Activated naive CD4-positive, alpha-beta T cell treated with anti-CD3 and anti-CD28 coated beads, Interleukin-2, amount 10 ng/mL, durations not matched to agents 7 days and 5 days (primary cell): ENCODE measurements at places on chromosomes 4 and X.

DNA sequence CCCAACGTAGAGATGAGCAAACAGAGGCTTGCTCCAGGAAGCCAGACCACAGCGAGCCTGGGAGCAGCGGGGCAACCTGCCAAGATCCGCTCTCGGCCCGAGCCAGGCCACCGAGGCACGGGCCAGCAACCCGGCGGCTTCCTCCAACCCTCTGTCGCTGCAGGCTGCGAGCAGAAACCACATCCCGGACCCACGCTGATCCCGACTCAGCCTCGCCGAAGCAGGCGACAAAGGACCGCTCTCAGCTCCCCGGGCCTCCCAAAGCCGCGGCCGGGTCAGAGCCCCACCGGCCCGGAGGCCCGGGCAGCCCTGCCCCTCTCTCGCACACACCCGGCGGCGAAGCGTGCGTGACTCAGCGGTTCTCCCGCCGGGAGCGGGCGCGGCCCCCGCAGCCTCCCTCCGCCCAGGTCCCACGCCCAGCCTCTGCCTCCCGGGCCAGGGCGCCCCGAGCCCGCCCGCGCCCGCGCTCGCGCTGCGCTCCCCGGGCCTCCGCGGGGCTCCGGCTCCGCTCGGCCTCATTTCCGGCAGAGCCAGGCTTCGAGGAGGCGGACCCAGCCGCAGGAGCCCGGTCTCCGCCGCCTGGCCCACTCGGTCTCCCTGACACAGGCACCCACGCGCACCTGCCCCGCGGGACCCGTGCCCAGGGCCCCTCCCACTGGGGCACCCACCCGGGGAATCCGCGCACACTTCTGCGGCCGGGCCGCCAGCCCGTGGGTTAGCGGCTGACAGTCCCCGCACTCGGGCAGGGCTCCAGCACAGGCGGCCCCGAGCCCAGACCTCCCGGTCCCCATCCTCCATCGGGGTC, 1.7 kb downstream of the PPP2R2C start:
- peaks cover 79% of the 10 kb centered on the region for H3K27me3 ChIP-seq
- H3K4me1 ChIP-seq, result peaks cover 7% of the 10 kb centered on the region
- DNase-seq, result peak; percentile 20
- H3K4me3 ChIP-seq, result no peak overlapping the region

DNA sequence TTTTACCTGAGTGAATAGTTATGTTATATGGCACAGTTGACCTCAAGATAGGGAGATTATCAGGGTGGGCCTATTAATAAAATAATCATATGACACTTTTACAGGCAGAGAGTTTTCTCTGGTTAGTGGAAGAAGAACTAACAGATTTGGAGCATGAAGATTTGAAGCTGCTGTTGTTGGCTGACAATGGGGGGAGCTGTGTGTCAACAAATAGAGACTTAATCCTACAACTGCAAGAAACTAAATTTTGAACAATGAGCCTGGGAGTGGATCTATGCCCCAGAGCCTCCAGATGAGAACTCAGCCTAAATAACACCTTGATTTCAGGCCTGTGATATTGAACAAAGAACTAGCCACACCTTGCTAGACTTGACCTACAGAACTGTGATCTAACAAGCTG, 7.2 kb upstream of the CCSER1 start:
- H3K36me3 ChIP-seq, result no peaks in the 10 kb centered on the region
- no peak overlapping the region for H3K4me3 ChIP-seq
- no peaks in the 10 kb centered on the region for H3K4me1 ChIP-seq
- peaks cover 7% of the 10 kb centered on the region for H3K27me3 ChIP-seq
- no peak overlapping the region for H3K27ac ChIP-seq

DNA sequence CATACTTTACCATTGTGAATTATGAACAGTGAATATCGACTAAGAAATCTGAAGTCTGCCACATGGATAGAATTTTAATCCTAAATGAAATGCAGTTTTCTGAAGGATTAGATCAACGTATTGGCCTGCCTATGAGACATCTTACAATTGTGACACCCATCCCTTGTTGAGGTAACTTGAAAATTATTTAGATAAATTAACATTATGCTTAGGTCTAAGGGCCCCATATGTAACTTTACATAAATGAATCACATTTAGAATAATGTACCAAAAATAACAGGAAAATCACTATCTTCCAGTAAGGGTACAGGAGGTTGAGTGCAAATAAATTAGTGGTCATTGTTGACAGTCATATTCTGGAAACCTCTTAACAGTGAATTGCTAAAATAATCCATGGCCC, 13.5 kb downstream of the XAGE5 start:
- no peaks in the 10 kb centered on the region for H3K4me1 ChIP-seq
- H3K4me3 ChIP-seq, result no peak overlapping the region
- no peak overlapping the region for H3K27ac ChIP-seq
- no peaks in the 10 kb centered on the region for H3K27me3 ChIP-seq

GRCh38 chr4:14143892-14144291, 516.4 kb upstream of the BOD1L1 start:
- H3K27ac ChIP-seq, result no peak overlapping the region
- no peak for DNase-seq
- H3K27me3 ChIP-seq, result no peaks in the 10 kb centered on the region
- no peaks in the 10 kb centered on the region for H3K36me3 ChIP-seq

DNA sequence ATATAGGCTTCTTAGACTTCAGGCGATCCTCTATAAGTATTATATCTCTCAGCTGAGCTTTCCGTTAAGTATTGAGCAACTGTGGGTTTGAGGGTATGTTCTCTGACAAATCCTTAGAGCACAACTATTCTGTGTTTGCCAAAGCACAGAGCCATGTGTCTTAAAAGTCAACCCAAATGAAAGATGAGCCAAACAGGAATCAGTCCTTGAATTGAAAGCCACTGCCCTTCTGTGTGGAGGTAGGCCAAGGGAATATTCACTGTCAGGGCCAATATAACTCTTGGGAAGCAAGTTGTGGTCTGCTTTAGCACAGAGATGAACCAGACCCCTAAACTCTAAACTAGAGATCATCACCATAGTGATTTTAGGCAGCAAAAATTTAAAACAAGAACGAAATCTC, 164.0 kb downstream of the STAG2 start:
- H3K27me3 ChIP-seq, result no peaks in the 10 kb centered on the region
- no peak overlapping the region for H3K4me3 ChIP-seq
- H3K36me3 ChIP-seq, result no peaks in the 10 kb centered on the region
- no peaks in the 10 kb centered on the region for H3K4me1 ChIP-seq
- H3K27ac ChIP-seq, result no peak overlapping the region
- no peak for DNase-seq

- H3K4me1 ChIP-seq, result no peaks in the 10 kb centered on the region
- no peak overlapping the region for H3K4me3 ChIP-seq
- no peak for DNase-seq
Observed at GRCh38 chr4:159374749-159375530, 272.1 kb downstream of the RAPGEF2 start.

- H3K4me3 ChIP-seq, result no peak overlapping the region
- peaks cover 15% of the 10 kb centered on the region for H3K36me3 ChIP-seq
- no peaks in the 10 kb centered on the region for H3K27me3 ChIP-seq
- peaks cover 59% of the 10 kb centered on the region for H3K4me1 ChIP-seq
Observed at GRCh38 chrX:12989461-12989860, 14.6 kb downstream of the TMSB4X start.

DNA sequence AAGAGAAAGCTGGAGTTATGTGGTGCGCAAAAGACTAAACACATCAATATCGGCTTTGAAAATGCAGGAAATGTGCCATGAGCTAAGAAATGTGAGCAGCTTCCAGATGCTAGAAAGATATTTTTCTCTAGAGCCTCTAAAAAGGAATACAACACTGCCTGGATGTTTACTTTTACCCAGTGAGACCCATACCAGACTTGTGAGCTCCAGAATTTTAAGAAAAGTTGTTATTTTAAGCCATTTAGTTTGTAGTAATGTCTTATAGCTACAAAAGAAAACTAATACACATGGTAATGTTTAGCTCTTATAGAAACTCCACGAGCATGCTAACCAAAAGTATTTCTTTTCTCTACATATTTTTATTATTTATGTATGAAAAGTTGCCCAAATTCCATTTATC, 1389.4 kb downstream of the C4orf33 start:
- DNase-seq, result no peak
- no peak overlapping the region for H3K4me3 ChIP-seq

DNA sequence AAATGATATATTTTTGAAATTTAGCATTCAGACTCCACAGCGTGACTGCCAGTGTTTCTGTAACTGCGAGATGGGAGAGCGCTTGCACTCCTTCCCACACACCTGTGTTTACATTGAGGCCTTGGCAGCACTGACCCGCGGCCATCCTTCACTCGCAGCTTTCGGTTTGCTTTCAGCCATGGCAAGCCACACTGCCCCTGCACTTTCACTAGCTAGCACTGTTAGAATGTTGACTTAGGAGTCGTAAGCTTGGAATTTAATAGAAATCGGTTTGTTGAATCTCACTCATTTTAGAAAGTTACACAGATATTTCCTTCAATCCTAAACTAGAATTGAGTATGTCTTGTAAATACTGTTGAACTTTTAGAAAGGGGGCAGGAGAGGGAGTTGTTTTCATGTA, 136.2 kb downstream of the CFAP299 start:
- no peak overlapping the region for H3K27ac ChIP-seq
- no peak for DNase-seq
- H3K36me3 ChIP-seq, result peaks cover 2% of the 10 kb centered on the region
- H3K4me1 ChIP-seq, result peaks cover 2% of the 10 kb centered on the region
- H3K27me3 ChIP-seq, result no peaks in the 10 kb centered on the region

DNA sequence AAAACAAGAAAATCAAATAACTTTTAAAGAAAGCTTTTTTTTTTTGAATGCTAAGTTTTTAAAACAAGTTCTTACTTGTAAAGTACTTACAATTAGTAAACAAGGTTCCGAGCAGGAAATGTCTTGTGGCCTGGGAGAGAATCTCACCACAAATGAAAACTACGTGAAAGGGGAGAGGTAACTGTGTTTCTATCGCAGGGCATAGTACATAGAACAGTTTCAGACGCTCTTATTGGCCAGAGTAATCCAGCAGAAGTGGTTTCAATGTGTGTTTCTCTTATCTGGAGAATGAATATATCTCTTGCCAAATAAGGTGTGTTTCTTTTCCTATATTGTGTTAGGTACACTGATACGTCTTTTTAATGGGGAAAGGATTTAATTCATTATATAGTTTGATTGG, at the start of gene PLAC8:
TSS of gene PLAC8 (minus strand) at position 154 of the 400 bp plus-strand sequence. CDS start 6,808 bp downstream, outside the sequence.
- H3K27ac ChIP-seq, result peak within 1 kb of the TSS; percentile 95
- peak within 1 kb of the TSS; percentile 93 for H3K4me3 ChIP-seq
- H3K36me3 ChIP-seq, result peaks cover 39% of the 10 kb centered on the region
- peaks cover 38% of the 10 kb centered on the region for H3K4me1 ChIP-seq
- peaks cover 7% of the 10 kb centered on the region for H3K27me3 ChIP-seq

- no peaks in the 10 kb centered on the region for H3K4me1 ChIP-seq
- H3K27me3 ChIP-seq, result no peaks in the 10 kb centered on the region
- DNase-seq, result no peak
- H3K4me3 ChIP-seq, result no peak overlapping the region
- H3K36me3 ChIP-seq, result no peaks in the 10 kb centered on the region
Observed at GRCh38 chrX:124274438-124275181, 57.9 kb upstream of the TEX13D start.

DNA sequence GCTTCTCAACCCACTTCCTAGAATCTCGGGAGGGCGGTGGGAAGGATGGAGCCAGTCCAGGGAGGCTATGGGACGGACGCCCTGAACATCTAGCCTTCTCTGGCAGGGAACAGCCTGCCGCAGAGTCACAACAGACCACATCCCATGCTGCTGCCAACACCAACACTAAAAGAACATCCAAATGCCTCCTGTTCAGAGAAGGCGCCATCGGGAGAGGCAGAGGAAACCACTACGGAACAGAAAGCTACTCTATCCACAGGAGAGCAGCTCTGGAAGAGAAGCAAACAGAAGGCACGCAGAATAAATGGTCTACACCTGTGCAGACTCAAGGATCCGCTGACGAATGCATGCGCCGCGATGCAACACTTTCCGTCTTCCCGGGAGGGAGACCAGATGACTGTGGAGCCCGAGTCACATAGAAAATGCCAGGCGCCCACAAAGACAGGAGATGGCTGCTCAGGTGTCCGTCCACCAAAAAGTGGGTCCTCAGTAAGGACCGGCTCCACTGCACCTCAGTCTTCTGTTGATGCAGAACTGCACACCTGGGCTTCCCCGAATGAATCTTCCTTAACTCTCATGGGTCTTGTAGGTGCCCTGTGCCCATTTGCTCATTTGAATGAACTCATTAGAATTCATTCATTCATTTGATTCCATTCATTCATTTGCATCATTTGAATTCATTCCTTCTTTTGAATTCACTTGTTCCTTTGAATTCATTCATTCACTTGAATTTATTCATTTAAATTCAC, 217.5 kb downstream of the DHRSX start:
- no peak overlapping the region for H3K27ac ChIP-seq
- no peaks in the 10 kb centered on the region for H3K27me3 ChIP-seq
- no peaks in the 10 kb centered on the region for H3K4me1 ChIP-seq
- peak; percentile 19 for DNase-seq
- H3K36me3 ChIP-seq, result peaks cover 15% of the 10 kb centered on the region
